ENCODE measurements at places on chromosomes 2 and 18.

GRCh38 chr18:58902961-58903360 is 38.3 kb downstream of the ZNF532 start:
- no peak for DNase-seq

DNA sequence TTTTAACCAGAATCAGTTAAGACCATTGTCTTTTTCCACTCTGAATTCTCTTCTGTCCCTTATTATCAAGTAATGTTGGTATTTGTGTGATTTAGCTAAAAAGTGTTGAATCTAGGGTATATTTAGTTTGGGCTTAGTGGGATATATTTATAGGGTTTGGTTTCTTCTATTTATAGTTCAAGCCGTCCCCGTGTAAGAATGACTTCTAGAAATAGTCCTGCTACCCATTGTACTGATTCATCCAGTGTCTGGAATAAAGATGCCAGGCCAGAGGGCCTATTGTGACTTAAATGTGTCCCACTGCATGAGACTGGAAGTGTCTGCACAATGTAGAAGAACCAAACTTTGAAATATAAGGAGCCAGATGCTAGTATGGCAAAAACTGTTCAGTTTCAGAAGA is 364.8 kb downstream of the TNS1 start:
- no peak for DNase-seq

DNA sequence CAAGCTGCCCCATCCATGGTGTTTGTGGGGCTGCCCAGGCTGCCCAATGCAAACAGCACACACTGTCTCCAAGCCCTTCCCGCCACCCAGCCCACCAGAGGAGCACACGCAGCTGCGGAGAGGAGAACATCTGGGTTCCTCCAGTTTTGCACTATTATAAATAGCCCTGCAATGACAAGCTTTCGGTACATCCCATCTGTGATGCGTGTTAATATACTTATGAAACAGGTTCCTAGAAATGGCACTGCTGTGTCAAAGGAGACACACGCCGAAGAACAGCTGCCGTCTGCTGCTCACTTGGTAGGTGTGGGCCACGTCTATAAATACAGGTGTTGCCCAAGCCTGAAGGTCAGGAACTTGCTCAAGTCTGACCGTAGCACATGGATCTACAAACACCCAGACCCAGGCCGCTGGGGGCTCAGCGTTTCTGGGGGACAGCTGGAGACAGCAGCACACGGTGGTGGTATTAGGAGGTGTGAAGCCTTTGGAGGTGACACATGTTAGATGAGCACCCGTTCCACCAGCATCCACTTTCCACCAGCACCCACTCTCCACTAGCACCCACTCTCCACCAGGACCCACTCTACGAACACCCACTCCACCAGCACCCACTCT is 34.3 kb downstream of the PXDN start:
- DNase-seq = no peak

GRCh38 chr2:101106453-101107181 is 44.6 kb downstream of the TBC1D8 start:
- no peak for DNase-seq

GRCh38 chr2:227513113-227513512 is 41.2 kb downstream of the AGFG1 start:
- no peak for DNase-seq

GRCh38 chr18:62781893-62782292 is 66.6 kb downstream of the PHLPP1 start:
- DNase-seq = no peak

DNA sequence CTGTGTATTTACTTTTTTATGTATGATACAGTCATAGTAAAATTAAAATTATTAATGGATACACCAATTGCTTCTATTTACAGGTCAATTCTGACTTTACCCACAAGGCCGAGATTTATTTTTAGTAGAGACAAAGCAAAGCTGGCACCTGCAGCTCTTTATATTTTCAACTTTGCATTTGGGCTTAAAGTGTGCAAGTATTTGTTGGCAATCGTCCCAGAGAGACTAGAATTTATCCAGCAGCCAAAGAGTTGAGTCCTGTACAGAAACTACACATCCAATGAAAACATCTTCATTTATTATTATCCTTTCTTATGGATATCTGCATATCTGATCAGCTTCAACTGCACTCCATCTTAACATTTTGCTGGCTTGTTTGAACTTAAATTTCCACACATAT is 485.6 kb downstream of the SOX11 start:
- no peak for DNase-seq

All from renal cortex interstitium (tissue), 15 donors.